NCI-H187 treated with DMSO at 0.1 percent for 48 hours (cell line): ENCODE measurements at places on chromosomes 7 and 10.

GRCh38 chr7:30202671-30203070 lies 67.9 kb downstream of the MTURN start:
- DNase-seq: no peak

DNA sequence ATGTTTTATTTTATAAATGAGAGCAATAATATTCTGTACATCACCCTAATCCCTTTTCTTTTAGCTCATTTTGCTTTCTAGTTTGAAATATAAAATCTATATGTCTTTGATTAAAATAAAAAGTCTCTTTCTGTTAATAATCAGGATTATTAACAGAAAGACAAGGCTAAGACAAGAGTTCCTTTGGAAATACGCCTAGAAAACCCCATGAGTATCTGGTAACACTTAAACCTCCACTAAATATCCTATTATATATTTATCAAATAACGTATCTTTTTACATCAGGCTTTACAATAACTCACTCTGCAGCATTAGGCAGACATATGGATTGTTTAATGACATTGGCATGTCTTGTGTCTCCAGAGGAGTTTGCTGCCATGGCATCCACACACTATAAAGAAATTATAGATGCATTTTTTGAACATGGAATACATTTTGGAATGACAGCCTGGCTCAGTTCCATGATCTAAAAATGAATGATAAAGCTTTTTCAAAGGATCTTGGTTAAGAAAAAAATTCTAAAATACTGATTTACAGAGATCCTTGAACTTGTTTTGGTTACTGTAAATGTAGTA lies 98.7 kb downstream of the TMEM26 start:
- no peak for DNase-seq

GRCh38 chr7:96996111-96996957 lies 9.0 kb upstream of the DLX6 start:
- DNase-seq: no peak

- DNase-seq: no peak
These were observed 192.1 kb downstream of the WDR11 start for GRCh38 chr10:121043124-121043849.

DNA sequence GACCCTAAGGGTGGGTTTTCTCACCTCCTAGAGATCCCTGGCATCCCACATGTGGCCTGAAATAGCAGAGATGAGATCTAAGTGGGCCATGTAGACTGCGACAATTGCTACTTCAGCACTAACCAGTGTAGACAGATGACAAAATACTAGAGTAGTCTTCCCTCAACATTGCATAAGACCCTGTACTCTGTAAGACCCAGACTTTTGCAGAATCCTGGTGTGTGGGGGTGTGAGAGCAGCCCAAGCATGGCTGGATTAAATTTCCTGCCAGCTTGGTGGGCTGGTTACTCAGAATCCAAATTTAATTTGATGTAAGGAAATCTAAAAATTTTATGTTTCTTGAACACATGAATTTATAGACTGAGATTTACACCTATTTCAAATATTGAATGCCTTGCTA lies 88.3 kb downstream of the ZNF365 start:
- DNase-seq: no peak

GRCh38 chr7:123845823-123846216 lies 851 bp downstream of the HYAL4 start:
- DNase-seq: no peak

- no peak for DNase-seq
These were observed 53.0 kb upstream of the AGR3 start for GRCh38 chr7:16934722-16935340.

DNA sequence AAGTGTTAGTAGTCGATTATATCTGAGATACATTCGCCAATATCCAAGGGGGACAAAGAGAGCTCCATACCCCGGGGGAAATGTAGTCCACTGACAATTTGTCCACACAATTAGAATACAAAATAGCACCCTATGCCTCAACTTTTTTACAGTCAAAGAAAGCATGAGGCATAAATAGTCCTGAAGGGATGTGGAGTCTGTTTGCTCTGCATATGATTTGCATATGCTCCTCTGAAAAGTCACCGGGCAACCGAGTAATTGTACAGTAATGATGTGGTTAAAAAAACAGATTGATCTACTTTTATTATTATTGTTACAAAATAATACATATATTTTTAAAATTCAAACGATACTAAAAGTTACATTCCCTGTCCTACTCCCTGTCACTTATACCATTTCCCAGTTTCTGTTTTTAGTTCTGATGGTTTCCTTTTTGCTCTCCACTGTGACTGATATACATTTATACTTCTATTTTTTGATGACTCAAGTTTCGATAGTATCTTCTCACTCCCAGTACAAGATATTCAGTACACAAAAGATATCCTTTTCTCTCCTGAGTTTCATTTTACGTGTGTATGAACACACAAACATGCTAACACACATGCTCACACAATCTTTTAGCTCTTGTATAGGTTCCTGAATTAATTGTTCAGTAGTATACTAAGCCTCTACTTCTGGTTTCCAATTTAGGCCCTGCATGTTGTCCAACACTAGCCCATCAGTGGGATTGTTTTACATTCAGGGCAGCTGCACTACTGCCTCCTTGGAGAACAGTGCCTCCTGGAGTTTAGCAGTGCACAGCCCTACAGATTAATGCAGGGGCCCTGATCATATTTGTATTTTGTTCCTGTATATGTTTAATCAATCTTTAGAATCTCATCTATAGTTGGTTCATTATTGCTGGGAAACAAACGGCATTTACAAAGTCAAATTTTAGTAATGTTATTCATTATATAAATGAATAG lies 130.9 kb downstream of the TES start:
- DNase-seq: no peak

DNA sequence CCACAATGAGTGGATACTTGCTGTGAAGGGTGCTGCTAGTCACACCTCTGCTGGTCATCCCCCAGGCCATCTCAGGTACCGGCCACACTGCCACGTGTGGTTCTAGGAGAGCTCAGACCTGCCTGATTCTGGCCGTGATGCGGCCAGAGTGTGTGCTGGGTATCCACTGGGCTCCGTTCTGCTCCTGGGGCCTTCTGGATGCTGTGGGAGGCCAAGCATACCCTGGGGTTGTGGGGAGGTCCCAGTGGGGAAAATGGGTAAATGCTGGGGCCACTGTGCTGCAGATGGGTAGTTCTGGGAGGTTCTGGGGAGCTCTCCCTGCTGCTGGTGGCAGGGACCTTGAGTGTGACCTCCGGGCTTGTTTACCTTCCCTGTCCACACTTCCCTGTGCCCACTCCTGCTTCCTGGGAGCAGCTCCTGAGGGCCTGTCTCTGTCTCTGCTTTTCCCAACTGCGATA lies 318.4 kb downstream of the GLRX3 start:
- DNase-seq: no peak

DNA sequence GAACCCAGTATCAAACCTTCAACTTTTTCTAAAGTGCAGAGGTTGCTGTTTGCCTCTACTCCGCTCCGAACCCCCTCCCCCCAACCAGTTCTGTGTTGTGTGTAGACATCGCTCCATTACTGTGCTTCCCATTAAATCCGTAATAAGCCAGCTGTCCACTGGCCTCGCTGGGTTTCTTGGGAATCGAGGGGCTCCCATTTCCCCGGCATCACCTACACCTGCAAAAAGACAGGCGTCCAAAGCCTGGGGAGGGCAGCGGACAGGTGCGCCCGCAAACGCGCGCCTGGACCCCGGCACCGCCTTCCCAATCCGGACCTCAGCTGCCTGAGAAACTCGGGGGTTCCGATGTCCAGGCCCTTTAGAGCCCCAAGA lies 631 bp downstream of the RTKN2 start:
- DNase-seq: no peak

- no peak for DNase-seq
These were observed 77.1 kb downstream of the SEC23IP start for GRCh38 chr10:119969609-119970008.

DNA sequence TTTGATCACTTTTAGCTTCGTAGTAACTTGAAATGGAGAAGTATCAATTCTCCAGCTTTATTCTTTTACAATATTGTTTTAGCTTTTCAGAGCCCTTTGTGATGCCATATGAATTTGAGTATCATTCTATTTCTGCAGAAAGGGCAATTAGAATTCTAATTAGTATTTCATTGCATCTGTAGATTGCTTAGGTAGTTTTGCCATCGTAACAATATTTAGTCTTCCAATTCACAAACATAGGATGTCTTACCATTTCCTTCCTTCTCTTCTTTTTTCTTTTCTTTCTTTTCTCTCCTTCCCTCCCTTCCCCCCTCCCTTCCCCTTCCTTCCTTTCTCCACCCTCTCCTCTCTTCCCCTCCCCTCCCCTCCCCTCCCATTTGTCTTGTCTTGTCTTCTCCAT lies 105.0 kb downstream of the MAPK8 start:
- DNase-seq: no peak

- no peak for DNase-seq
These were observed 89.5 kb downstream of the ANK3 start for GRCh38 chr10:60299961-60300883.

- DNase-seq: no peak
These were observed 5.3 kb downstream of the PAPOLB start for GRCh38 chr7:4856336-4857057.

DNA sequence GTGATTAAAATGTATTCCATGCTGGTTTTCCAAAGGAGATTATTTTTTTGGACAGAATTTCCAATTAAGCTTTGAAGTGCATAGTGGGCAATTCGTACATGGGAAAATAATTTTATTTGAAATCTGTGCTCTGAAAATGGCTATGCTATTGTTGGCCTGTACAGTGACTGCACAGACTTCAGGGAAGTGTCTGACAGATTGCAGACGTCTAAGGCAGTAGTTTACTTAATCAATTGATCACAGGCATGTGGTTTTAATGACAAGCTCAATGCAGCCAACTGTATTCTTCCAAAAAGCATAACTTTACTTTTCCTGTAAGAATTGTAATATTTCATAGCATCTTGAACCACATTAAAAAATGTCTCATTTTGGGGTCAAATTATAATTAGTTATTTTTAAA lies 102.0 kb downstream of the SEMA3C start:
- DNase-seq: no peak

- no peak for DNase-seq
These were observed 57.5 kb downstream of the COL17A1 start for GRCh38 chr10:104028146-104028545.

DNA sequence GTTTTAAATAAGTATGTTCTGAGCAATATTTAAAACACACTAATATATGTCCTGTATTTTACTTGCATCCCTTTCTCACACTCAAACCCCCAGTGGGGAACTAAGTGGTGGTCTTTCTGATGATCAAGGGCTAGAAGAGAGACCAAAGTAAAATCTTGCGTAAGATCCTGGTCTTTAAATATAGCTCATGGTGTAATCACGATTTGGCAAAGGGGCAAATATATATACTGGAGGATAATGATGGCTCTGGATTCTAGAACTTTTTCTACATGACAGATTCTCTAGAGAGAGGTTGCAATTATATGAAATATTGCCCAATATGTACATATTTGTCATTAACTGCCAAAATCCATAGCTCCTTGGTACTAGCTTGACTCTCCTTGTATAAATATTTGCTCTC lies 438.3 kb downstream of the NXPH1 start:
- DNase-seq: no peak

DNA sequence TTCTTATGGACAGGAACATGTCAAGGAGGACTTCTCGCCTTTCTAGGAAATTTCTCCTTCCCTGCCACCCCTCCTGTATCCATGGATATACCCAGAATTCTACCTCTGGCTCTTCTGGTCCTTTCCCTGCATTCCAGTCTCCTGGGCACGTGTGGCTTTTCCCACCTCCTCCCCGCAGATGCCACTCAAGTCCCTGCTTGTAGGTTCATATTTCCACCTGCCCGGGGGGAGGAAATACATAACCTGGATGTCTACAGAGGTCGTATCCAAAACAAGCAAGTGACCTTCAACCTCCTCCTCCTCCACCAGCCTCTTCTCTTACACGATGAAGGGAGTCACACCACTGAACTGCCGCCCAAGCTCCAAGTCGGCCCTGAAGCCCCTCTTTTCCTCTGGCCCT lies 20.7 kb downstream of the FGFR2 start:
- no peak for DNase-seq

DNA sequence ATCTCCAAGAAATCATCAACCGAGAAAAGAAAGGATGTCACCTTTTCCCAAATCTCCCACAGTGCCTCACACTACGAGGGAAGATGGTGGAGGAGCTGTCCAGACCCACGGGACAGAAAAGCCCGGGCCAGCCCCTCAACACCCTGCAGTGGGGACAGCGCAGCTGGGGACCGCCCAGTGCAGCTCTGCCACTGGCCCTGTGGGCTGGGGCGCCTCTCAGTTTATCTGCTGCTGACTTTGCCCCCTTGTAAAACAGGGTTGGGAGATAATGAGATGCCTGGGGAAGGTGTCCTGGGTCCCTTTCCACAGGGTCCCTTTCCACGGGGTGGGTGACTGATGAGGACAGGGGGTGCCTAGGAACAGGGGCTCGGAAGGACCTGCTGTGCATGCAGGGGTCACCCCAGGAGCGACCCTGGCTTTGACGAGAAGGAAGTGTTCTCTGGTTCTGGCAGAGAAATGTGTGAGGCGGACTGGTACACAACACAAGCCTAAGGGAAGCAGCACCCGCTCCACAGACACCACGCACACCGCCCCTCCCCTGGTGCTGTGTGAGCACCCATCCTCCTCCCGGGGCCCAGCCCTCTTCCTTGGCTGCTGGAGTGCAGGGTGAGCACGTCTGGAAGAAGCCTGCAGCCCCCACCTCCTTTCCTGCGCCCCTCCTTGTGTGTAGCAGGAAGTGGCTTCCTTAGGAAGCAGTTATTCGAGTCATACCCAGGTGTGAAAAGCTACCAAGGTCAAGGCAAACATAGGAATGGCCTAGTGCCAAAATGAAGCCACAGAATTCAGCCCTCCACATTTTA lies 339.9 kb downstream of the DNAJB6 start:
- no peak for DNase-seq

- no peak for DNase-seq
These were observed 37.1 kb upstream of the BICC1 start for GRCh38 chr10:58475322-58476277.

DNA sequence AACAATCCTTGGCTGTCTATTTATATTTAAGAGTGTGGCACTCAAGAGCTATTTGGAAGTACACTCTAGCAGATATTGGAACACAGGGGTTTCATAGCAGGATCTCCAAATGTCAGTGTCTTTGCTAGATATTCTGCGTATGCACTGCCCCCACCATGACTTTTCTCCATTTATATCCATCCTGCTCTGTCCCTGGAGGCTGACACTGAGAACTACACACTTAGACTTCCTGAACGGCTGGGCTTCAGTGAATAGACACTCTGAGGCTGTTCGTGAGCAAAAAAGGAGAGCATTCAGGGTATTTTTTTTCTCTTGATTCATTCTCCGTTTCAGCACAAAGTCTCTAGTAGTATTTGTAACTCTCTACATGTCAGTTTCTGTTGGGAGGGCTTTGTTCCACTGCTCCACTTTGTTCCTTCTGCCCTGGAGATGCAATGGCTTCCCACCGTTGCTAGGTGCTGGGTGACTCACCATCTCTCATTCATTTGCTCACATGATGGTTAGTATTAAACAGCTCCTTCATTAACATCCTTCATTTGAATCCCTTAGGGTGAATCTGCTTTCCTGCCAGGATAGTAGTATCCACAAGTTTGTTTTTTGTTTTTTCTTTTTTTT lies 155.9 kb upstream of the SLC13A1 start:
- no peak for DNase-seq

DNA sequence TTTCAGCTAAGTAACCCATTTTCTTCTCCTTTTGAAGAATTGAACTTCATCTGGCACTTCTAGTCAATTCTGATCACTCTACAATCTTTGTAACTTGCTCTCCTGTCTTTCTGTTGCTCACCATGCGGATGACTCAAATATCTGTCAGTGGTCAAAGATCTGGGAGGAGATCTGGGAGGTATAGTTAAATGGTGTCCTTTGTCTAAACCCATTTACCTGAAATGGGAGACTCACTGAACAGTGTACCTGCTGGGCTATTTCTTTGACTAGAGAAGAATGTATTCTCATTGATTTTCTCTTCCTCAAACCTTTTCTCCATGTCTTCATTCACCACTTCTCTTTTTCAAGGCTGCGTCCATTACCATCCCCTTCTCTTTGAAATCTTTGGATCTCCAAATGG lies 42.0 kb upstream of the PCLO start:
- DNase-seq: no peak
